ENCODE measurements at places on chromosomes 5 and 9.

GRCh38 chr9:108153416-108153815, 663.8 kb upstream of the KLF4 start:
- DNase-seq, result no peak

DNA sequence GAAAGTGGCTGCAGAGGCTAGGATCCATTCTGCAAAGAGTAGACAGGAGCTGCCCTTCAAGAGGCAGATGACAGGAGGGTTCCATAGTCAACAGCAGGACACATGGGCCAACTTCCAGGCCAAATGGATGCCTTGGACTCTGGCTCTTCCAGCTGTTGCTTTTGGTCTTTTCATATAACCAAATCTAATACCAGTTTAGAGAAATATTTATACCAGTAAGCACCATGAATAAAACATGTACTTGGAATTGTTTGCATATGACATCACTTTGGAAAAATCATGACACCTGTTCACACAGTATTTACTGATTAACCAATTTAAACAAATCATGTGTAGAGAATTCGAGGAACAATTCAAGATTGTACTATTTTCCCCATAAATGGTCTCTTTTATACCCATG, 481.3 kb downstream of the DMRT2 start:
- DNase-seq, result no peak

GRCh38 chr5:45382583-45382982, 313.6 kb downstream of the HCN1 start:
- no peak for DNase-seq

- no peak for DNase-seq
Measured at GRCh38 chr9:110936237-110936636, 102.0 kb downstream of the LPAR1 start.

GRCh38 chr5:157106630-157107461, 2.0 kb downstream of the HAVCR2 start:
- no peak for DNase-seq

- DNase-seq, result no peak
Measured at GRCh38 chr5:154466147-154466546, 11.9 kb downstream of the HAND1 start.

Data from EL (cell line).